ENCODE measurements at places on chromosomes 16 and 17.

DNA sequence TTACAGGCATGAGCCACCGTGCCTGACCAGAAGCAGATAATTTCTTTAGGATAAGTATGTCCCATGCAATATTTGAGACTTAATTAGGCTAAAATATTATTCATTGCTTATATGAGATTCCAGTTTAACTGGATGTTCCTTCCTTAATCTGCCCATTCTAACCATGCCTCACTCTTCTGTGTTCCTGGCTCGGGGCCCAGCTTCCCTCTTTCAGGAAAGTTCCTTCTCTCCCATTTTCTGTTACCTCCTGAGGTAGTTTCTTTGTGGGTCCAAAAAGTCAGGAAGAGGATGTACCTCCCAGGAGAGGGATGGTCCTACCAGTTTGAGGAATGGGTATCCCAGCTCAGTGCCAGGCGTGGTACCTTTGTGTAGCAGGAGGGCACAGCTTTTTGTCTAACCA, 23.3 kb downstream of the UNK start:
- DNase-seq = no peak

DNA sequence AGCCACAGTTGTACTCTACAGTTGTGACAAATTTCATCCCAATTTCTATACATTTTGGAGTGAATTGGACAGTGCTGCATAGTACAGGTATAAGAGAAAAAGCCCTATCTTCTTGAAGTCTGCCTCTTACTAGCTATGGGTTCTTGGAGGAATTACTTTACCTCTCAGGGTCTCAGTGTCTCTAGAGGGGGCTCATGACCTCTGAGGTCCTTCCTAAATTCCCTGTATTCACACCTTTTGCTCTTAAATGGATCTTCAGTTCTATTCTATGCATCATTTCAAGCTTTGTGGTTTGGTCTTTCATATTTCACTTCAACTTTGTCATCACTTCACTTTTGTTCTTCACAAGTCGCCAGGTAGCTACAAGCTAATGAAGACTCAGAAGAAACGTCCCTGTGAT, 71.2 kb upstream of the ERCC4 start:
- no peak for DNase-seq

GRCh38 chr17:12618557-12618956, 47.1 kb upstream of the MYOCD start:
- no peak for DNase-seq

GRCh38 chr17:55524440-55525220, 13.4 kb upstream of the SMIM36 start:
- no peak for DNase-seq

DNA sequence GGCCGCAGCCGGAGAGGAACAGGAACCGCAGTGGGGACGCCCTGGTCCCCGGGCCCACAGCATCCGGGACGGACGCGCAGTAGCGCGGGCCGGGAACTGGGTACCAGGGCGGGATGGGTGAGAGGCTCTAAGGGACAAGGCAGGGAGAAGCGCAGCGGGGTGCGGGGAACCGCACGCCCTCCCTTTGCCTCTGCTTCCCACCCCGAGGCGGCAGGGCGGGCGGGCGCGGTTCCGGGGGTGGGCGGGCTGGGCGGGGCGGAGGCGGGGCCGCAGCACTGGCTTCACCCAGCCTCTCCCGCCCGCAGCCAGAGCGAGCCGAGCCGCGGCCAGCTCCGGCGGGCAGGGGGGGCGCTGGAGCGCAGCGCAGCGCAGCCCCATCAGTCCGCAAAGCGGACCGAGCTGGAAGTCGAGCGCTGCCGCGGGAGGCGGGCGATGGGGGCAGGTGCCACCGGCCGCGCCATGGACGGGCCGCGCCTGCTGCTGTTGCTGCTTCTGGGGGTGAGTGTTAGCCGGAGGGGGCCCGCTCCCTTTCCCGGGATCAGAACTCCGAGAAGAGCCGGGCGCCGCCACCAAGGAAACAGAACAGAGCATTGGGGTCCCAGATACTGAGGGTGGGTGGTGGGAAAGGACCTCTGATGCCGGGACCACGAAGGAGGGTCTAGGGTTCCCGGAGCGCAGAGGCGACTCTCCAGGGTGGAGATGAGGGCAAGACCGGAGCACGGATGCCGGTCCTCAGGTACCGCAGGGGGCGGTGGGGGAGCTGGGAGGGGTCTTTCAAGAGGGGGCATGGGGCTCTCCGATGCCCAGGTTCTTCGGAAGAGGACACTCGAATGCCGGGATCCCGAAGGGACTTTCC, at the start of gene NGFR:
NGFR (plus strand) TSS at position 308 of the 856 bp plus-strand sequence; CDS start at position 433, 125 bp downstream.
- peak; percentile 51 for DNase-seq

DNA sequence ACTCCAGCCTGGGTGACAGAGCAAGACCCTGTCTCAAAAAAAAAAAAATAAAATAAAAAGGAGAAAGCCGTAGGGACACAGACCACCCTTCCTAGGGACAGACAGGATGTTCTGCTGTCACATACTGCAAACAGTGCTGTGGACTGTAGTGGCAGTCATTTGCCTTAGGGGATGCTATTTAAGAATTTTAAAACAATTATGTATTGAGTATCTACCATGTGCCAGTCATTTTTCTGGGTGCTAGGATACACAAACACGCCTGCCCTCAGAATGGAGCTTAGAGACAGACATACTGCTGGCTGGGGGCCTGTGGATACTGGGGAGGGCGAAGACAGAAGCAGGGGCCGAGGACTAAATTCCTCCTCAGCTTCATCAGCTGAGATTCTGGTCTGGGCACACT, 45.5 kb downstream of the MRC2 start:
- no peak for DNase-seq

DNA sequence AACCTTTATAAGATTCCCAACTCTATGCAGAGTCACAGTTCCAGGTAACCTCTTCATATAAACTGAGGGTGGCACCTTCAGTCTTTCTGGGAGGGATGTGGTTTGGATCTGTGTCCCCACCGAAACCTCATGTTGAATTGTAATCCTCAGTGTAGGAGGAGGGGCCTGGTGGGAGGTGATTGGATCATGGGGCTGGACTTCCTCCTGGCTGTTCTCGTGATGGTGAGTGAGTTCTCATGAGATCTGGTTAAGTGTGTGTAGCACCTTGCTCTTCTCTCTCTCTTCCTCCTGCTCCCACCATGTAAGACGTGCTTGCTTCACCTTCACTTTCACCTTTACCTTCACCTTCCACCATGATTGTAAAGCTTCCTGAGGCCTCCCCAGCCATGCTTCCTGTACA, 30.5 kb downstream of the HS3ST2 start:
- no peak for DNase-seq

- no peak for DNase-seq
Observed at GRCh38 chr17:49645654-49646053, 32.2 kb downstream of the SPOP start.

- no peak for DNase-seq
Observed at GRCh38 chr17:8905331-8905730, 37.9 kb upstream of the PIK3R6 start.

GRCh38 chr17:41739661-41740352, 5.4 kb upstream of the HAP1 start:
- no peak for DNase-seq

- no peak for DNase-seq
Observed at GRCh38 chr16:66616592-66616991, 12.1 kb downstream of the CMTM3 start.

- no peak for DNase-seq
Observed at GRCh38 chr16:76421571-76421970, 144.4 kb downstream of the CNTNAP4 start.

DNA sequence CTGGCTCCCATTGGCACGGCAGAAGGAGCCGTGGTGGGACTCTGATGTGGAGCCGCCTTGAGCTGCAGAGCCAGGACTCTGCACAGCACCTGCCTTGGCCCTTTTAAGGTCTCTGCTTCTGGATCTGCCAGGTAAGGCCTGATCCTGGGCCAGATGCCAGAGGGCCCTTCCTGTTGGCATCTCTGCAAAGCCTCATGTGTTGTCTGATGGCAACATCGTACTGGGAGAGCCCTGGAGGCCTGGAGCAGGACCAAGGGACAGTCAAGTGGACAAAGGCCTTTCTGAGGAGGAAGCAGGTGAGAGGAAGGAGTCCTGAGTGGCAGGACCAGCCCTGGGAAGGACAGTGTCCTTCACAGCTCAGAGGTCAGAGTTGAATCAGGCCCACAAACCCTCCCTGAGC, 26.1 kb downstream of the SOCS1 start:
- no peak for DNase-seq

- DNase-seq = no peak
Observed at GRCh38 chr17:9839433-9839832, 13.7 kb downstream of the GLP2R start.

GRCh38 chr16:85908889-85909589, 10.1 kb downstream of the IRF8 start:
- no peak for DNase-seq

DNA sequence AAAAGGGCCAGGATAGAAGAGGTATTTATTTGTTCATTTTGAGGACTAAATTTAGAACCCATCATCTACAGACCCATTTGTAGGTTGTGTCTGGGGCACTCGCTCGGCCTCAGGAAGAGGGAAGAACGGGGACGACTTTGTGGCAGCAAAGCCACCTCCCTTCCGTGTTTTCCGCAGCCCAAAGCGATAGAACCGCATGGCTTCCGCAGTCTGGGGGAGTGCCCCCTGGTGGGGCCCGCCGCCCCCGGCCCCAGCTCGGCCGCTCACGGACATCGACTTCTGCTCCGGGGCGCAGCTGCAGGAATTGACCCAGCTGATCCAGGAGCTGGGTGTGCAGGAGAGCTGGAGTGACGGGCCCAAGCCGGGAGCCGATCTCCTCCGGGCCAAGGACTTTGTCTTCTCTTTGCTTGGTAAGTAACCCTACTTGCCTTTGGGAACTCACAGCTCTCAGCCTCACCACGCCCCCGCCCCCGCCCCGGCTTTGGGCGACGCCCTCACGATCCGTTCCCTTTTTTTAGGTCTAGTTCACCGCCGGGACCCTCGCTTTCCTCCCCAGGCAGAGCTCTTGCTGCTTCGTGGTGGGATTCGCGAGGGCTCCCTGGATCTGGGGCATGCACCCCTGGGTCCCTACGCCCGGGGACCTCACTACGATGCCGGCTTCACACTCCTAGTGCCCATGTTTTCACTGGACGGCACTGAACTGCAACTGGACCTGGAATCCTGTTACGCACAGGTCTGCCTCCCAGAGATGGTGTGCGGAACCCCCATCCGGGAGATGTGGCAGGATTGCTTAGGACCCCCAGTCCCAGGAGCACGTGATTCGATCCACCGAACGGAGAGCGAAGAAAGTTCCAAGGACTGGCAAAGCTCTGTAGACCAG, 681 bp downstream of the TMEM102 start:
- peak; percentile 49 for DNase-seq

DNA sequence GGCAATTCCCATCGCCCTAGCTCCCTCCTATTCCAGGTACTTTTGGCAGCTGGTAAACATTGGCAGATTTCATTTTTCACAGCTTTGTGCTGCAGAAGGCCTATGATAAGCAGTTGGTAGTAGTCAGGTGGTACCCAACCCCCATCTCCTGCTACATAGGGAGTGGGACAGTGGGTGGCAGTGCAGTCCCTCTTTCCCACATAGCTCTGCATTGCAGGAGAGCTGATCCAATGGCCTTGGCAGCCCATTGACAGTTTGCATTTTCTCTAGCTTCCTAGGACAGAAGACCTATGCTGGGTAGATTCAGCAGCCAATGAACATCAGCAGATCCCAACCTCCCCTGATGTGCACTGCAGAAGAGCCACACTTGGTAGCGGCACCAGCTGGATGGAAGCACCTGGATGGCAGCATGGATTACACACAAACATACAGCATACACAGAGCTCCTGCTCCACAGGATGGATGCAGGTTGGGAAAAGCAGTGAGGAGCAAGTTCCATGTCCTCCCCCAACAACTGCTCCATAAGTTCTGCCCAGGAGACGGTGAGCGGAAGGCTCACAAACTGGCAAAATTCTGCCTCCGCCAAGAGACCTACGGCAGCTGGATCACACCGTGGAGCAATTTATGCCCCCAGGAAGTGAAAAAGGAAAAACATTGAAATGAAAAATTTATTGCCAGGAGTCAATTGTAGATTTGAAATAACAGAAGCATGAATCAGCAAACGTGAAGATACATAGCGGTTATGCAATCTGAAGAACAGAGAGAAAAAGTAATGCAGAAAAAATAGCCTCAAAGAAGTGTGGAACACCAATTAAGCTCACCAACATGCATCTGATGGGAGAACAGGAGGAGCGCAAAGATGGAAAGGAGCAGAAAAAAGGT, 95.7 kb downstream of the CACNG1 start:
- no peak for DNase-seq

- no peak for DNase-seq
Observed at GRCh38 chr17:78868391-78868790, 27.8 kb upstream of the USP36 start.

DNA sequence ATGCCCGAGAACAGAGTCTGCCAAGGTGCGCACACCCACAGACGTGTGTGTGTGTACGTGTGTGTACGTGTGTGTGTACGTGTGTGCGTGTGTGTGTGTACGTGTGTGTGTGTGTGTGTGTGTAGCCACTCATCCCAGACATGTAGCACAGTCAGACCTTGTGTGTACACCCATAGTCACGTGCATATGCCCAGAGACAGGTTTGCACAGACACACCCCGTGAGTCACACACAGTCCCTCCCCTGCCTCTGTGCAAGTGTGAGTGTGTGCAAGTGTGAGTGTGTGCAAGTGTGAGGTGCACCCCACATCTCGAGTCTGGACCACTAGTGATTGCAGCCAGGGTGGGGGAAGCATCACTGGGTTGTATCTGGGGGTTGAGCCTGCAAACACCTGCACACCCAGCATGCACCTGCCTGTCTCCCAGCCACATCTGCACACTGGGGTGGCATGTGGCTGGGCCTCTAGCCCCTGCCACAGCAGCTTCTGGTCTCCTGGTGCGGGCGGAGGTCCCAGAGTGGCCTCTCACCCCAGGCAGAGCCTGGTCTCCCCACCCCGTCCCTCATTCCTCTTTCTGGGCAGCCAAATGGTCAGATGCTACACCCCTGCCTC, 23.6 kb downstream of the BAHCC1 start:
- DNase-seq = no peak

GRCh38 chr17:42266918-42267766, 9.0 kb downstream of the STAT5B start:
- no peak for DNase-seq

Data from stimulated activated CD4-positive, alpha-beta T cell treated with anti-CD3 and anti-CD28 coated beads, Interleukin-12 subunit alpha, Interleukin-12 subunit beta, amount 100 ng/mL, for 4 hours (primary cell).